Stimulated activated CD4-positive, alpha-beta T cell treated with anti-CD3 and anti-CD28 coated beads, Interleukin-15, amount 100 ng/mL, for 48 hours (primary cell): ENCODE measurements at places on chromosomes 11 and 22.

DNA sequence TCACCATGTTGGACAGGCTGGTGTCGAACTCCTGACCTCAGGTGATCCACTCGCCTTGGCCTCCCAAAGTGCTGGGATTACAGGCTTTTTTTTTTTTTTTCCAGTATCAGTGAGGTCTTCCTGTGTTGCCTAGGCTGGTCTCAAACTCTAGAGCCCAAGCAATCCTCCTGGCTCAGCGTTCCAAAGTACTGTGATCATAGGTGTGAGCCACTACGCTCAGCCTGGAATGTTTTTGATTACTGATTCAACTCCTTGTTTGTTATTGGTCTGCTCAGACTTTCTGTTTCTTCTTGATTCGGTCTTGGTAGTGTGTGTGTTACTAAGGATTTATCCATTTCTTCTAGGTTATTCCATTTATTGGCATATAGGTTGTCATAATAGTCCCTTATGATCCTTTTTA is 31.3 kb downstream of the NAGA start:
- no peak for DNase-seq

- no peak for DNase-seq
Measured at GRCh38 chr22:21095773-21096107, 50.0 kb downstream of the LRRC74B start.

GRCh38 chr11:121741761-121742361 is 289.1 kb upstream of the SORL1-AS1 start:
- DNase-seq = no peak

DNA sequence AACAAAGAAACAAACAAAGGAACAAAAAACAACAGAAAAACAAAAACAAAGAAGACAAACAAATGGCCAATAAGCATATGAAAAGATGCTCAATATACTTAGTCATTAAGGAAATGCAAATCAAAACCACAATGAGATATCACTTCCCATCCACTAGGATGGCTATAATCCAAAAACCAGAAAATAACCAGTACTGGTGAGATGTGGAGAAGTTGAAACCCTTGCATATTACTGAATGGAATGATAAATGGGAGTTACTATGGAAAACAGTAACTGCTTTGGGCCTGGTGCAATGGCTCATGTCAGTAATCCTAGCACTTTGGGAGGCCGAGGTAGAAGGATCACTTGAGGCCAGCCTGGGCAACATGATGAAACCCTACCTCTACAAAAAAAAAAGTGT is 44.9 kb upstream of the RBFOX2 start:
- DNase-seq = no peak

DNA sequence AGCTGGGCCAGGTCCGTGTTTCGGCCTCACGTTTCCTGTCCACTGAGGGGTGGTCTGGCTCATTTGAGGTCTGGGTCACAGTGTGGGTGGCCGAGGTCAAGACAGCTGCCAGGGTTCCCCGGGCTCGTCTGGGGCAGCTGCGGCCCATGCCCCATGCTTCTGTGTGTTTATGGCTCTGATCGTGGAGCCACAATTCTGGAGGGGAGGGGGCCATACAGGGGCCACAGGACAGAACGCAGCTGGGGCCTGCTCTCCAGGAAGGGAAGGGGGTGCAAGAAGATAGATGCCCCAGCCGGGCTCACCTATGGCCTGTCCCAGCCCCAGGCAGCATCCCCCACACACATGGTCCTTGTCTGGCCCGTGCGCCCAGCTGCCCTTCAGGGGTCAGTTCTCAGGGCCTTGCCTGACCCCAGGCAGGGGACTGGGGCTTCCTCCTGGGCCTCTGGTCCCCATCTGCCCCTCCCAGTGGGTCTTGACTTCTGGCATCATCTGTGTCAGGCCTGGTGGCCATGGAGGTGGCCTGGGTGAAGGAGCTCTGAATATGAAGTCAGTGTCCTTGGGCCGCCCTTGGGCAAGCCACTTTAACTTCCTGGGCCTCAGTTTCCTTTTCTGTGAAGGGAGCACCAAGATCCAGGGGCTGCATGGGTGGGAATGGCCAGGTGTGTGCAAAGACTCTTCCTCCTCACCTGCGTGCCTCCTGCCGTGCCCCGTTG is 8.4 kb downstream of the TSPAN32 start:
- DNase-seq = no peak

- no peak for DNase-seq
Measured at GRCh38 chr11:80849253-80849652, 1408.4 kb upstream of the TENM4 start.

DNA sequence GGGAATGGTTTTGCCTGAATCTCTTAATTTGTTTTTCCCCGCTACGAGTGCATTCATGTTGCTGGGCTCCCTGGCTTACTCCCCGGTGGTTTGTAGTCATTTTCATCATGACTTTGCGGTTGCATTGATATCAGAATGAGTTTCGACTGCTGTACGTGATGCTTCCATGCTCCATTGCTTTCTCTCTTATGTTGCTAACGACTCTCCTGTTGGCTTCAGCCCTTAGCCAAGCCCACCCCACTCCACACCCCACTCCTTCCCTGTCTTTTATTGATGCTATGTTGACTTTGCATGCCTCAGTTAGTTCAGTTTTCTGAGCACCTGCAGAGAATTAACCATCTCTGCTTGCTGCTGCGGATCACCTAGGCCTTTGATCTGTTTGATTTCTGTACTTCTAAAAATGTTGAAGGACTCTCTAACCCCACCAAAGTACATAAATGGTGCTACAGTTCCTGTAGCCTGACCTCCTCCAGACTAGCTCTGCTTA is 65.3 kb downstream of the ARFGAP2 start:
- DNase-seq = no peak
